Activated T-cell treated with anti-CD3 and anti-CD28 coated beads for 24 hours (primary cell): ENCODE measurements at places on chromosomes 11 and 22.

- no peak for DNase-seq
Observed at GRCh38 chr11:66012371-66012945, 650 bp downstream of the CST6 start.

GRCh38 chr11:66467034-66467659 is 442 bp downstream of the PELI3 start:
- peak; percentile 17 for DNase-seq

DNA sequence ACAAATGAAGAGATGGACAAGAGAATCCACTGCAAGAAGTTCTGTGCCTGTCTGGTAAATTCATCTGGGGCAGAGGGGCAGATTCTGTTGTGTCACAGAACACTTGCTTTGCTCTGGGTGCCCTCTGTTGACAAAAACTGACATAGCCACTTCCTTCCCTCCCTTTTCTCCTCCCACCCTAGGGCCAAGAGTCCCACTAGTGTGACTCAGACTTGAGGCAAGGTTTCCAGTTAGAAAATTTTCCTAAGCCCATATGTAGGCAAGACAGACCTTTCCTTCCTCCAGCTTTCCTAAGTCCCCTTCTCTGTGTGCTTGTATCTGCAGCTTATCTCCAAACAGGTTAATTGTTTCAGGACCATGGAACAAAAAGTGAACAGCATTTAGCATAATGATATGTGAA is 106.8 kb downstream of the RBFOX2 start:
- peak; percentile 24 for DNase-seq

DNA sequence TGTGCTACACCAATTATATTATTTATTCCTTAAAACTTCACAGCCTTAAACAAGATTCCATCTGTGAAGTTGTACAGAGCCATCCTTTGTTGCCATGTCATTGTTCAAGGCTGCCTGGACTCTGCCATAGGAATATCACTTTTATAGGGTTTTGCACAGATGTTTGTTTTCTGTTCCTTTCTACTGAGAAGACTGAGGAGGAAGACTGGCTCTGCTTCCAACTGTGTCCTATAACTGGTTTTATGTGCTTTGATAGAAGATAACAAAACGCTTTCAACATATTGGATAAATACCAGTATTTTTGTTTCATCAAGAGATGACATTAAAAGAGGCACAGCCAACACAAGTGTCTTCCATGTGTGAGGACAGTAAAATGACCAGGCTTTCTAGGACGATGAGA is 120.6 kb downstream of the CD44 start:
- DNase-seq, result no peak

- no peak for DNase-seq
Observed at GRCh38 chr22:22026157-22026831, 43.7 kb upstream of the TOP3B start.

DNA sequence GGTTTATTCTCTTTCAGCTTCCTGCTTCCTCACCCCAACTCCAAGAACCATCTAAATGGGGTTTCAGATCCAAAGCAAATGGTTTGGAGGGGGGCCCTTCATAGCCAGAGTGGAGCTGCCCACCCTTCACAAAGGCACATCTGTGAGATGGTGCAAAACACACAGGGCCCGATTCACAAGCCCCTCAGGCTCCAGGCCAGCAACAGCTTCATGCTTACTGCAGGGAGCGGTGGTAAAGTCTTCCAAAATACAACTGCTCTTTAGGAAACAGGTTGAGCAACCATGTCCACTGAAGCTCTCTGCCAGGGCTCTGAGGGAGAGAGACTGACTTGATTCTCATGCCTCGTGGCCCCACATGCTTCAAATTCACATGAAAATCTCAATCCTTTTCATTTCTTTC is 213.0 kb upstream of the NARS2 start:
- DNase-seq, result no peak

GRCh38 chr11:83970061-83970671 is 684.0 kb upstream of the CCDC90B start:
- DNase-seq, result no peak

DNA sequence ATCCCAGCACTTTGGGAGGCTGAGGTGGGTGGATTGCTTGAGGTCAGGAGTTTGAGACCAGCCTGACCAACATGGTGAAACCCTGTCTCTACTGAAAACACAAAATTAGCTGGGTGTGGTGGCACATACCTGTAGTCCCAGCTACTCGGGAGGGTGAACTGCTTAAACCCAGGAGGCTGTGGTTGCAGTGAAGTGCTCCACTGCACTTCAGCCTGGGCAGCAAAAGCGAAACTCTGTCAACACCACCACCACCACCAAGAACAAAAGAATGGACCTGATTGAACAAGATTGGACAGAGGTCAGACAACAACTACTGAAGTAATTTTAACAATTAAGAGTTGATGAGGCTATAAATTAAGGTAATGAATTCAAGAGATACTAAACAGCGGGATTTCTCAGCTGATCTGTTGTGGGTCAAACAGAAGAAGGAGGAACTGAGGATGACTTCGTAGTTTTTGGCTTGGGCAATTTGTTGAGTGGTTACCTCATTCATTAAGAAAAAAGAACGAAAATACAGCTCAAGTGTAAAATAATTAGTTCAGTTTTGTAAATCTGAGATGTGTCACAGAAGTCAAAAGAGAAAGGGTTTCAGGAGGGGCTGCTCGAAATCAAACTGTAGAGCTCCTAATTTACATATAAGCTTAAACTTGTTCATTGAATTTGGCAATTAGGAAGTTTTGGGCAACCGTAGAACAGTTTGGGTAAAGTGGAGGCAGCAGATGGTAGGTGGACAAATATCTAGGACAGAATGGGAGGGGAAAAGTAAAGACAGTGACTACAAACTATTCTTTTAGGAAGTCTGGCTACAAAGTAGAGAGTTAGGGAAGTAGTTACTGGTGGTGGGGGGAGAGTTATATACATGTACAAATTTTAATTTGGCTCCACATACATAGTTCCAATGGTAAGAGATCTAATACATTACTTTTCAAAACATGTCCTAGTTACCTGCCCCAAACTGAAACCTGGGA is 4.5 kb downstream of the IL18 start:
- no peak for DNase-seq

- no peak for DNase-seq
Observed at GRCh38 chr11:107018902-107019493, 722 bp upstream of the GUCY1A2 start.

- DNase-seq, result no peak
Observed at GRCh38 chr22:47162865-47163264, 400.4 kb downstream of the TBC1D22A start.

DNA sequence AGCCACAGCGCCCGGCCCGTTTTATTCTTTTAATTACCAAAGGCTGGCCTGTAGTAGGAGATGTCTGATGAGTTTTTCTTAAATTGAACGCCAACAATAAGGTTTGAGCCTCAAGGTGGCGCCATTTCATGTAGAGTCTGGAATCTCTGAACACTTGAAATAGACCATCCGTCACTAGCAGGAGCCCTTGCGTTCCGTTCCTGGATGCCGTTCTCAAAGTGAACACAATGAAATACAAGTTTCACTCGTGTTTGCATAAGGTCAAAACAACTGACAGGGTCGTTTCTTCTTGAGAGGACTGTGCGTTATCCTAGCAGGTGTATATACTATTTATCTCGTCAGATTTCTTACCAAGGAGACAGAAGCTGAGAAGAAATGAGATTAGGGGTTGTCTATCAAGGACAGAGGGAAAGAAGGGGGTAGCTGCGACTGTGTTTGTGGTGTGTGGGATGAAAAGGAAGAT is 18.7 kb upstream of the SCGB1D1 start:
- DNase-seq, result peak; percentile 65

DNA sequence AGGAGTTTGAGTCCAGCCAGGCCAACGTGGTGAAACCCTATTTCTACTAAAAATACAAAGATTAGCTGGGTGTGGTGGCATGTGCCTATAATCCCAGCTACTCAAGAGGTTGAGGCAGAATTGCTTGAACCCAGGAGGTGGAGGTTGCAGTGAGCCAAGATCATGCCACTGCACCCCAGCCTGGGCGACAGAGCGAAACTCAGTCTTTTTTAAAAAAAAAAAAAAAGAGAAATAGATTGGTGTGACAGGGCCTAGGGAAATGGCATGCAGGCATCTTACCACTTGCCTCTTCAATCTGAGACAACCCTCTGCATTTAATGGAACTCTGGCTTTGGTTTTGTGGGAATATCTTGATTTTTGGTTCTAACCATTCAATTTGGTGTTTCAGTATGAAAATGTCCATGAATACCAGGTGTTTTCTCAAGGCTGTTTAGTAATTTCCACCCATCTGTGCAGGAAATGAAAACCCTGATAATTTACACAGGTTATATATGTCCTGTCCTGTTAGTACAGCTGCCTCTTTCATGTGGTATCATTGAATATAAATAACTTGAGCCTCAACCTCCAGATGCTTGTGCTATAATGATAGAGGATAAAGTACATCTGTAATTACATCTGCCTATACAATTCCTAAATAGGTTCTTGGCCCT is 8.4 kb downstream of the XBP1 start:
- DNase-seq, result no peak

DNA sequence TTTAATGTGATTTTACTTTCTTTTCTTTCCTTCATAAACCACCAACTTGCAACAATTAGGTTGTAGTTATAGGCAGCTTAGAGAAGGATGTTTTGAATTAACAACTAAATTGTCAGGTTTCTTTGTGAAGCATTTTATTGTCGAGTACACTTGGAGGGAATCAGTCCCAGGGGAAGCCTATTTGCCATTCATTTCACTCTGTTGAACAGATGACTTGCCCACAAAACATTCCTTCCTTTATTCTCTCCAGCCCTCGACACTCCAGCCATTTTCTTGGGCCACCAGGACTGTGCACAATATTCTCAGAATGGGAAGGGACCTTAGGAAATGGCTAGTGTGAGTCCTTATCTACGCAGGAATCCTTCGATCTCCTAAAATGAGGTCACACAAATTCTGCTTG is 620.6 kb downstream of the SOX6 start:
- no peak for DNase-seq

DNA sequence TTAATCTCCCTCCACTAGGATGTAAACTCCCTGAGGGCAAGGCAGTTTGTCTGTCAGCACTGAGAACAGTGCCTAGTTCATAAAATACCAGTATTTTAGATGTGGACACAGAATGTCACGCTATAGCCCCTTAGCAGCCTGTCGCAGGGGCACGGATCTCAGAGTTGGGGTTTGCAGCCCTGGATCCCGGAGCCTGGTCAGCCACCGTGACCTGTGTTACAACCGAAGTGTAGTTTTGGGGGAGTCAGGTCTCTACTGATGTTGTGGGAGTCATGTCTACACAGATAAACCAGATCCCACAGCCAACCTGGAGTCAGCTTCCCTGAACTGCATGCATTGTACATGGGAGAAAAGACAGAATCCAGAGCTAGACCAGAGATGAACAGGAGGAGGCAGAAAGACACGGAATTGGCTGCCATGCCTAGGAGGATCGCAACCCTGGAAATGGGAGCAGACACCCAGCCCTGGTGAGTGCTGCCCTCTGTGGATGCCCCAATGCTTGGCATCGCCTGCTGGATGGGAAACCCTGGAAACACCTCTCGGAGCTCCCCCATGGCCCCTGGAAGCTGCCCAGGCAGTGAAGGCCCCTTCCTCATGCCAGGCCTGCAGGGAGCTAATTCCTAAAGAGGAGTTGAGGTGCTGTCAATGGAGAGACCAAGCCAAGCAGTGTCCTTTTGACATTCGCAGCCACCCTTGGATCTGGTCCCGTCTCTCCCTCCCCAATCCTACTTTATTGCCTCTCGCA is 851.3 kb downstream of the TBC1D22A start:
- no peak for DNase-seq

DNA sequence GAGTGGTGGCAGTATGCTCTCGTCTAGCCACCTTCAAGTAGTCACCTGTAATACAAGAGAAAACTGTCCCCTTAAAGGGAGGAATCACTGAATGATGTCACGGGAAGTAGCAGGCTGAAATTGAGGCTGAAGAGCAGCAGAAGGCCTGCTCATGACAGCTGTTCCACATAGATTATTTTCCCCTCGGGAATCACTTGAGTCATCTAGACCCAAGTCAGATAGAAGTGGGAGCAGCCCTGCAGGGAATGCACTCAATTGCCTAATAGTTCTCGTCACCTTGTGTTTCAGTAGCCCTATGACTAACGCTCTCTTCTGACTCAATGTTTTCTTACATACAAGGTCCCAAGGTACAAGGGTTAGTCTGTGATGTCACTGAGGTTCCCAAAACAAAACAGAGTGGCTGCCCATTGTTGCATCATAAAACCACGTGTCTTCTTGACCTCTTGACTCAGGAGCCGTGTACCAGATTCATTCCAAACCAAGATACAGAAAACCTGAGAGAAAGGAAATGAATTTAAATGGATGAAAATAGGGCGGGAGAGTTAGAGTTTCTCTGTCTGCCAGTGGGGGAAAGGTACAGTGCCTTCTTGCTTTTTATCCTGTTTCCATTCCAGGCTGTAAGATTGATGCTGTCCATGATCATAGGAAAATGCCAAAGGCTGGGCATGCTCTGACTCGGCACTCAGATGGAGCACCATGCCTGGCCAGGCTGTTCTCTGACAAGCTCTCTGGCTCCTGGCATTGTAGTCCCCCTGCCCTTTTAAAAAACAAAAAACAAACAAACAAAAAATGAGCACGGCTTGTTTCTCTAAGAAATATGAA is 21.6 kb upstream of the C11orf96 start:
- DNase-seq, result no peak

- DNase-seq, result no peak
Observed at GRCh38 chr11:100592619-100593260, 94.3 kb upstream of the ARHGAP42 start.

GRCh38 chr11:95308512-95309035 is 77.6 kb upstream of the SESN3 start:
- DNase-seq, result no peak

DNA sequence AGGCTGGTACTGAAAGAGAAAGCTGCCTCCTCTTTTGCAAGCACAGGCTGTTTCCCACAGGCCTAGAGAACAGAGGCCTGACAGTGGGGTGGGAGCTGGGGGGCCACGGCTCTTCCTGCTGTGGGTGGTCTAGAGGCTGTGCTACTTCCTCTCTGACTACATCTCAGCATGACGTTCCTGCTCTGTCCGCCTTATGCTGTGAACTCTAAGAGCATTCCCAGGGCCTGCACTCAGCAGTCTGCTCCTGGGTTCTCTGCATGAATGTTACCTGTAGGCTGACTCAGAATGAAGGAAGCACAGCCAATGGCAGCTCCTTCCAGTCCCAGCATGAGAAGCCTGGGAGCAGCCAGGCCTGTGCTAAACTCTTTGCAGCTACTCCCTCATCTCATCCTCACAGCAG is 534.3 kb downstream of the NTM start:
- no peak for DNase-seq

- DNase-seq, result no peak
Observed at GRCh38 chr22:19599626-19600243, 75.5 kb upstream of the CLDN5 start.
